ENCODE measurements at places on chromosomes 7 and 10.

DNA sequence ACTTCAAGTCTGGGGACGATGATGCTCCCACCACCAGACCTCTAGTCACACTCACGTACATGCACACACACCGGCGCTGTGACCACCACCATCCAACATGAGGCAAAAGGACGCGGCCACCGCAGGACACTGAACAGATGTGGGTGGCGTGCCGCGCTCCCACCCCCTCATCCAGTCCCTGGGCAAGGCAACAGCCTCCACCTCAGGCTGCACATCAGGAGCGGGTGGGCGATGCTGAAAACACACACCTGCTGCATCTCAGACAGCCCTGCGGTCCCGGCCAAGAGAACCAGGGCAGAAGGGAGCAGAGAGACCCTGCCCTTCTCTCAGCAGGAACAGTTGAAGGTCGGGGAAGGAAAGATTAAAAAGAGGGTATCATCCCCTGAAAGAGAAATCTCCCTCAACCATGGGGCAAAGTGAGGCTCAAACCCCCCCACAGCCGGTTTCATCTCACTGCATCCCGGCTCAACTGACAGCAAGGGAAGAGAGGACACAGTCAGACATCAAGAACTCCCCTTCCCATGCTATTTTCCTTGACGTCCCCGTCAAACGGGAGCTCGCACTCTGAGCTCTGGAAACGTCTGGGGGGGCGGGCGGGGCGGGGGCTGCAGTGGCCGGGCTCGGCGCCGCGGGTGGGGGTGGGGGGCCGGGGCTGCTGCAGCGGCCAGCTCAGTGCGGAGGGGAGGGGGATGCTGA lies 1.1 kb downstream of the CAMK2G start:
- DNase-seq, result no peak

DNA sequence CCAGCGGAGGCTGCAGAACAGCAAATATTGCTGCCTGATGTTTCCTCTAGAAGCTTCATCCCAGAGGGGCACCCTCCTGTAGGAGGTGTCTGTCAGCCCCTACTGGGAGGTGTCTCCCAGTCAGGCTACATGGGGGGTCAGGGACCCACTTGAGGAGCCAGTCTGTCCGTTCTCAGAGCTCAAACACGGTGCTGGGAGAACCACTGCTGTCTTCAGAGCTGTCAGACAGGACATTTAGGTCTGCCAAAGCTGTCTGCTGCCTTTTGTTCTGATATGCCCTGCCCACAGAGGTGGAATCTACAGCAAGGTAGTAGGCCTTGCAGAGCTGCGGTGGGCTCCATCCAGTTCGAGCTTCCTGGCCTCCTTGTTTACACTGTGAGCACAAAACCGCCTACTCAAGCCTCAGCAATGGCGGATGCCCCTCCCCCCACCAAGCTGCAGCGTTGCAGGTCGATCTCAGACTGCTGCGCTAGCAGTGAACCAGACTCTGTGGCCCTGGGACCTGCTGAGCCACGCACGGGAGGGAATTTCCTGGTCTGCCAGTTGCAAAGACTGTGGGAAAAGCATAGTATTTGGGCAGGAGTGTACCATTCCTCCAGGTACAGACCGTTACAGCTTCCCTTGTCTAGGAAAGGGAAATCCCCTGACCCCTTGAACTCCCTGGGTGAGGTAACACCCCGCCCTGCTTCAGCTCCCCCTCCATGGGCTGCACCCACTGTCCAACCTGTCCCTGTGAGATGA lies 17.7 kb upstream of the MINDY3 start:
- DNase-seq, result no peak

DNA sequence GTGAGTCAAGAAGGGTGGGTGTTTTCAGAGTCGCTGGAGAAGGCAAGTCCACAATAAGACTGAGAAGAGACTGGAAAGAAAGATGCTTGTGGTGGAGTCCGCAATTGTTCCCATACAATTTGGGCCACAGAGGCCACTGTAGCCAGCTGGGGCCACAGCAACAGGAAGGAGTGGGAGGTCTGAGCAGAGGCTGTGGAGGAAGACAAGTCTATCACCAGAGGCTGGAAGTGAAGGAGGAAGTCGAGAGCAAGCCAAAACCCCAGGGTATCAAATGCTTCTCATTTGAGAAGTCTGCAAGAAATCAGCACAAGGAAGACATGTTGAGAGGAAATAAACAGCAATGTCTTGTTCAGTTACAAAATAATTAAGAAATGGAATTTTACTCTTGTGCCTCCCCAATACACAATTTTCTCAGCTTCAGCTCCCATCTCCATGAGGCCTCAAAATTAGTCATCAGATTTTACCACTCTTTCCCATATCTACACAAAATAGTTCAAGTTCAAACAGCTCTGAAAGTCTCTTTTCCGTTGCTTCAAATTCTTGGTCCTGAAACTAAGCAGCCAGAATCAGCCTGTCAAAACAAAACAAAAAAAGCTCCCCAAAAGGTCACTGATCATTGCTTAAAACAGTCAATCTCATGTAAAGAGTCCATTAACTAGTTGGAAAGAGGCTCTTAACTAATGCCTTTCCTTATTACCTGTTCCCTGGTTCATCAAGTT lies 31.6 kb downstream of the SLC16A12 start:
- no peak for DNase-seq

- no peak for DNase-seq
Measured at GRCh38 chr10:122500194-122500593, 38.8 kb downstream of the HTRA1 start.

GRCh38 chr7:18294411-18294810 lies 201.1 kb upstream of the HDAC9 start:
- DNase-seq, result no peak

DNA sequence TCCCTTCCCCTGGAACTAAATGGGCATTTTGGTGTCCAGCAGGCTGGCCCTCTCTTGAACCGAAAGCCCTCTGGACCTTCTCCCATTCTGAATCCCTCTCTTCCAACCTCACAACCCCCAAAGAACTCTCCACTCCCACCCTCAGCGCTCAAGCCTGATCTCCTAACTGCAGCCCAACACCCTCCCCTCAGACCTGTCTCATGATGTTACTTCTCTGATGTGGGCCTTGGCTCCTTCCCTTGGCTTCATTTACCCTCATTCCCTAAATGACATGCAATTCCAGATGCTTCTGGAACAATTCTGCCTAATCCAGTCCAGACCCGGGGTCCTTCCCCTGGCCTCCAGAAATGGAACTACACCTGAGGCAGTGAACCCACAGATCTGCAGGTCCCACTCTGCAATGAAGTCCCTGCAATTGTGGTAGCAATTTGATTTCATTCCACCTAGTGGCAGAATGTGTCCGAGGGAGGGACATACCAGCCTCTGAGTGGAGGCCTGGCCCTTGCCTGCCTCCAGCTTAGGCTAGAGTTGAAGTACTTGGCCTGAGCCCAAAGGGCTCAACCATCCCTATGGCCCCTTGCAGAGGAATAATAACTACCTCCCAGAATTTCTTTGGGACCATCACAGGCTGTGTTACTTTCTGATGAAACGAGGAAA lies 4.1 kb upstream of the CEP41 start:
- DNase-seq, result no peak

DNA sequence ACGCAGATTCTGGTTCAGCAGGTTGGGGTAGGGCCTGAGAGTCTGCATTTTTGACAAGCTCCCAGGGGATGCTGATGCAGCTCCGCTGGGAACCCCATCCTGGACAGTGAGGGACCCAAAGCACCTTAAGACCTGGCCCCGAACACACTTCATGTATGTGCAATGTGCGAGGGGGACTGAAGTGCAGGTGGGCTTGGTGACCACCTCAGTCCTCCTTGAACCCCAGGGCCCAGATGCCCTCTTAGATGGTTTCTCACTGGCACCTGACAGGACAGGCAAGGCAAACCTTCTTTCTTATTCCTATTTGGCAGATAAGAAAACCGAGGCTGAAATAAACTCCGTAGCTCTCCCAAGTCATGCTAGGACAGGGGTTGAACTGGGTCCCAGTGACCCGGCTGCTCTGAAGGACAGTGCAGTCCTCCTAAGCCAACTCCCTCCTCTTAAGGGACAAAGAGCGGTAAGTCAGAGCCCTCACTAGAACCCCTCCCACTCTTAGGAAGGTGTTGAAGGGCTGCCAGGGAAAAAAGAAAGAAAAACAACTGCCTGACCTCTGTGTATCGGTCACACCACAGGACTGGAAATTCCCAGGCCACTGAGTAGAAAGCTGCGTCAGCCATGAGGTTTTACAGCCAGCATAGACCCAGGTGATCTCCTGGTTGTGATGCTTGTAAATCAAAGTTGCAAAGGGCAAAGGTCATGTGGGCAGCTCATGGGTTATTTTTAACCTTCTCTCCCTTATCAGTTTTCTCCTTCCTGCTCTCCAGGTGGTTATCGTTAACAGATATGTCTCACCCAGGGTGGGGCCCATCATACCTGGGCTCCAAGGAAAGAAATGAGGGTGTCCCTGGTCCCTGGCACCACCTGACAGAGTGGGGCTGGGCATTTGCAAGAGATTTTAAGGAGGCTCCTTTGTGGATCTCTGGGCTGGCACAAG lies 90.9 kb upstream of the SMNDC1 start:
- DNase-seq, result no peak

GRCh38 chr10:92108120-92108519 lies 182.8 kb downstream of the CPEB3 start:
- DNase-seq, result no peak

GRCh38 chr10:124132306-124132705 lies 38.9 kb upstream of the CHST15 start:
- no peak for DNase-seq

DNA sequence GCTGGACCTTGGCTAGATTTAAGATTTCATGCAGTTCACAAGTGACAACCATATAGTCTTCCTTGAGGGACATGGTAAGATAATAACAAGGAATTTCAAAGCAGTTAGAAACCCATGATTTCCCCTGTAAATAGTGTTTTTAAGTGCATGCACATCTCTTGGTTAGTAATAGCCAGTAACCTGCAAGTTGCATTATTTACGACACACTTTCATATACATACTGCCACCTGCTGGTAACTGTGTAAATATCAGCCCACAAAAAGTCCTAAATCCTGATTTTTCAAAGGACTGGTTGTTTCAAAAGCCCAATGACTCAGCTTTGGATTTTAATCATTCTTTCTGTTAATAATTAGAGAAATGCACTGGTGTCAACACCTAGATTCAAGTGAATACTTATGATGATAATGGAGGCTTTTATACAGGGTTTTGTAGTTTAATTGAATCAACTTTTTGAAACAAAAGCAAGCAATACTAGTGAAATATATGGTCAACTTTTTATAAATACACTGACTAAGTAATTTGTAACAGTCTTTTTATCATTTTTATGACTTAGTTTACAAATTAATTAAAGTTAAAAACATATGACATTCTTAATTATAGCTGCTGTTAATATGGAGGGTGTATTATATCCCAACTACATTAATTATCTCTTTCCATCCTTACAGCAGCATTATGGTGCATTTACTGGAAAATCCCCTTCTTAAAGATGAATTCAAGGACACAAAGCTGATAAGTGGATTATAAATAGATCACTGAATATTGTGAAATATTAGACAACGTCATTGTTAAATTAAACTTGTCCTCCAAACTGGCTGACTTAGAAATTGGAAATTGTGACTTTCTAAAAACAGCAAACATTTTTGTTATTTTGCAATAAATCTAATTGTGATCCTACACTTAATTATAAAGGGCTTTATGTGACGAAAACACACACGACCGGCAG lies 367.7 kb upstream of the SEMA3D start:
- no peak for DNase-seq

DNA sequence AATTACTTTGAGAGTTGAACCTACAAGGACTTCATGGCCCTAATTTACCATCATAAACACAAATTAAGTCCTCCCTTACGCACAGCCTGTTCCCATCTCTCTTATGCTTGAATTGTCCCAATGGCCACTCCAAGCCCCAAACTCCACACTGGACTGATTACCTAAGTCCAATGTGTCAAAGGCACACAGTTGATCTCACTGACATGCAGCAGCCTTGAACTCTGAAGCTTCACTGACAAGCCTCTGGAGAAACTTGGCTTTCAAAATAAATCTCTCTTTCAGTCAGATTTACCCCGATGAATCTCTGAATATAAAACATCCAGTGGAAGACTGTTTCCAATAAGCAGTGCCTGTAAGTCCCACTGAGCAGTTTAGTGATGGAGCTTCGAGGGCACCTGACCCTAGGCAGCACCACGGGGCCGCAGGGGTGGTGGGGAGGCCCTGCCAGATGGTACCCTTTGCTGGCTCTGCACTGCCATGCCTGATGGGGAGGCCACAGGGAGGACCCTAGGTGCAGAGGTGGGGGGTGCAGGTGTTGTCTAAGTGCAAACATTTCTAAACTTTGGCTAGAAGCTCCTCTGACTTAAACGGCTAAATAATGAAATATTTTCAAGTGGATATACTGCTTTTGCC lies 3.3 kb upstream of the MAT1A start:
- DNase-seq, result no peak

DNA sequence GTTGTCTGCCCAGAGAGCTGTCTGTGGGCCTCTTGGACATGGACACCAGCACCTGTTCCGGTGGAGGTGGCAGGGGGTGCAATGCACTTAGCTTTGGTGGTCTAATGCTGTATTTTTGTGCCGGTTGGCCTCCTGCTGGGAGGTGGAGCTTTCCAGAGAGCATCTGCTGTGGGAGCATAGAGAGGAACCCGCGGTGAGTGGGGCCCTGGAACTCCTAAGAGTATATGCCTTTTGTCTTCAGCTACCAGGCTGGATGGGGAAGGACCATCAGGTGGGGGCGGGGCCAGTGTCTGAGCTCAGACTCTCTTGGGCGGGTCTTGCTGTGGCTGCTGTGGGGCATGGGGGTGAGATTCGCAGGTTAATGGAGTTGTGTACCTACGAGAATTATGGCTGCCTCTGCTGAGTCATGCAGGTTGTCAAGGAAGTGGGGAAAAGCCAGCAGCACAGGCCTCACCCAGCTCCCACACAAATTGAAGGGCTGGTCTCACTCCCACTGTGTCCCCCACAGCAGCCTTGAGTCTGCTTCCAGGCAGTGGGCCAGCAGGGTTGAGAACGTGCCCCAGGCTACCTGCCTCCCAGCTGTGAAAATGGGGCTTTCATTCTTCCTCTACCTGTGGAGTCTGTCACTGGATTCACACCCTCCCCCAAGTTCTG lies 29.0 kb downstream of the JAKMIP3 start:
- no peak for DNase-seq

DNA sequence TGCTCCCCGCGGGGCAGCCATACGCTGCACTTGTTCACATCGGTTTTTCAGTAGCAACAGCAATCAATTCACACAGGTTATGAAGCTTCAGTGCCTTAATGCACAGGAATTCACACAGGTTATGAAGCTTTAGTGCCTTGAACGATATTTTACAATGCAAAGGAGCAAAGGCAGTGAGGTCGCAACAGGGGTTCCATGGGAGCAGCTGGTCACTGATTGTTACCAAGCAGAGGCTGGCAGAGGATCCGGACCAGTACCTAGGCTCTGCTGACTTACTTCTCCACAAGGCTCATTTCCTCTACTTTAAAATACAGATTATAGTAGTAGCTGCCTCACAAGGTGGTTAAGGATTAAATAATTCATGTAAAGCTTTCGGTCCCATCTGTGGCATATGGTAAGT lies 95.2 kb upstream of the ODAD2 start:
- DNase-seq, result no peak

GRCh38 chr10:25831080-25831479 lies 102.9 kb upstream of the MYO3A start:
- DNase-seq, result no peak

DNA sequence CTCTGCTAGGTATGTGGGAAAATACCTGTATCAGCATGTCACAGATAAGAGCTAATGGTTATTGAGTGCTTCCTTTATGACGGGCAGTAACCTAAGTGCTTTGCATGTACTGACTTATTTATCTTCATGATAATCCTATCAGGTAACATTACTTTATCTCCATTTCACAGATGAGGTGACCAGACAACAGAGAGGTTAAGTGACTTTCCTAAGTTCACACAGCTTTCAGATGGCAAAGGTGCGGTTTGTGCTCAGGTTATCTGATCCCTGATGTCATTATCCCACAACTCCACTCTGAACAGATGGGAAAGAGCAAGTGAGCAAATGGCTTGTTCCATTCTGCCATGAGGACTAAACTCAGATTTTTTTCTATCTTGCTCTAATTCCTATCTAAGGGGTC lies 217.0 kb upstream of the PODXL start:
- DNase-seq, result no peak

Measured in anterior cingulate cortex (tissue), 58 donors.